ENCODE measurements at places on chromosomes 12 and 14.

GRCh38 chr14:54981698-54982097 lies 45.2 kb downstream of the WDHD1 start:
- DNase-seq = peak; percentile 62

DNA sequence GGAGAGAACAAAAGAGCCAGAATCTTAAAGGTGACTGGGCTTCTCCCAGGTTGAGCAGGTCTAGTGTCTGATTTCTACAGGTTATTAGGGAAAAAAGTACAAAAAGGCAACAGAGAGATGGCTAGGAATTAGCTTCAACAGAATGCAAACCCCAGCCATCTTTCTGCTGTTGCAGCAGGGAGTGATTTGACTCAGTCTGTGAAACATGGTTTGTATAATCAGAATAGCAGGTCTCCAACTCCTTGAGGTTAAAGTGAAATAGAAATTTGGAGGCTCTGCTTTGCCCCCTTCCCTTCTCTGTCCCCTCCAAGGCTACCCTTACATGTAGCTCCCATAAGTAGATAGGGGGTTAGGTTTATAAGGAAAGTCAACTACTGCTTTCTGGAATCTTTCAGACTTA lies 105.8 kb downstream of the AKAP6 start:
- DNase-seq = no peak

GRCh38 chr14:74506411-74506851 lies 12.9 kb downstream of the ISCA2 start:
- no peak for DNase-seq

GRCh38 chr12:2325519-2325918 lies 272.7 kb downstream of the CACNA1C start:
- no peak for DNase-seq

- peak; percentile 81 for DNase-seq
Observed at GRCh38 chr12:71636704-71637115, 26.9 kb downstream of the ZFC3H1 start.

GRCh38 chr12:88448337-88448915 lies 131.8 kb downstream of the KITLG start:
- DNase-seq = no peak

GRCh38 chr12:12091977-12092663 lies 21.4 kb downstream of the BCL2L14 start:
- no peak for DNase-seq

DNA sequence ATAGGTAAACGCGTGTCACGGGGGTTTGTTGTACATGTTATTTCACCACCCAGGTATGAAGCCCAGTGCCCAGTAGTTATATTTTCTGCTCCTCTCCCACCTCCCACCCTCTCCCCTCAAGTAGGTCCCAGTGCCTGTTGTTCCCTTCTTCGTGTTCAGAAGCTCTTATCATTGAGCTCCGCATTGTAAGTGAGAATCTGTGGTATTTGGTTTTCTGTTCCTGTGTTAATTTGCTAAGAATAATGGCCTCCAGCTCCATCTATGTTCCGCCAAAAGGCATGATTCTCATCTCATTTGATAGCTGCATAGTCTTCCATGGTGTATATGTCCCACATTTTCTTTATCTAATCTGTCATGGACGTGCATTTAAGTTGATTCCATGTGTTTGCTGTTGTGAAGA lies 6.9 kb upstream of the GPRC5D start:
- no peak for DNase-seq

DNA sequence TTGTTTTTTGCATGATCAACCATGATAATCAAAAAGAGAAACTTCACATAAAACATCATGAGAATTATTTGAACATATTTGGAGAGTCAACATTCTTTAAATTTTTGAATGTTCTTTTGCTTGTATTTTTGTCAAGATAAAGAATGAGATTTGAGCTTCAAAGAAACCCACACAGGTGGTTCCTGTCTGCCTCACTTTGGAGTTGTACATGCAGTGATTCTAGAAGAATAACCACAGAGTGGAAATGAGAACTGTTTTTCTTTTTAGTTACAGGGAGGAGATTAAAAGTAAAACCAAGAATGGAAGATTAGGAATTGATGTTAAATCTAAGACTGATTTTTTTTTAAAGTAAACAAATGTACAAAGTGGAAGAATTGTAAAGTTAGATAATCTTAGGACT lies 2.3 kb upstream of the ZNF705A start:
- DNase-seq = no peak

GRCh38 chr12:67989184-67989920 lies at the start of gene IFNG-AS1:
TSS of gene IFNG-AS1 (plus strand) at chr12:67989447.
- no peak for DNase-seq

- DNase-seq = no peak
Observed at GRCh38 chr12:103177639-103178255, 220.3 kb downstream of the ASCL1 start.

GRCh38 chr12:89825591-89826449 lies 117.2 kb upstream of the ATP2B1 start:
- no peak for DNase-seq

DNA sequence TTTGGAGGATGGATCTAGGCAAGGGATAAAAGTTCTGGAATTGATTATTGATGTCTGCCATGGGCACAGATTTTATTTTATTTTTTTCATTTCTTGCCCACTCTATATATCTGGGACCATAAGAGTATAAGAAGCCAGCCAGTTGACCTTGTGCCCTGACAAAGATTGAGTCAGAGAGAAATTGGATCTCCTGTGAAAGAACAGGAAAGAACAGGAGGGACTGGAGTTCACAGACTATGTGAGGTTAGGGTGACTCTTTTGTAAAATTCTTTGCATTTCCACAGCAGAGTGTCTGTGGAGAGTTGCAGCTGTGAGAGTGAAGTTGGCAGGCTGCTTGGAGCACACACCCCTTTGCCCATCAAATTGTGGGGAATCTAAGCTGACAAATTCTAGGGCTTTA lies 358.4 kb upstream of the TBX3 start:
- no peak for DNase-seq

- no peak for DNase-seq
Observed at GRCh38 chr12:96241846-96242256, 47.7 kb downstream of the ELK3 start.

DNA sequence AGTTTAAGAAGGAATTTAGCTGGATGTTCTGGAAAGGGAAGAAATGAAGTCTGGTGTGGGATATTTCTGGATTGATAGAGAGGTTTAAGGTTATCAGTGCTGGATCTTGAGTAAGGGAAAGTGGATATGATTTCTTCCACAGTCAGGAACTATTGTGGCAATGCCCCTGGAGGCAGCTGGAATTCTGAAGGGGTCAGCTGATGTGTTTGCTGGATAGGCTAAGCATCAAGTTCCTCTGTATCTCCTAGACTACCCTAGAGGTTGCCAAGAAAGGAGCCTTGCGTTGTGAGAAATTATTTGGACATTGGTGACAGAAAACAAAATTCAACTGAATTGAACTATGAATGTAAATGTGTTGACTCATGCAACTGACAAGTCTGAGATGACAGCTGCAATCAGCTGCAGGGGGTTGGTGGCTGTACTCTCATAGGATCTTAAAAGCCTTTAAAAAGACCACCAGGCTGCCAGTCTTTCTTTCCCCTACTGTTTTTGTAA lies 244.4 kb downstream of the ATXN7L3B start:
- no peak for DNase-seq

- no peak for DNase-seq
Observed at GRCh38 chr12:26746121-26746714, 86.8 kb downstream of the ITPR2 start.

DNA sequence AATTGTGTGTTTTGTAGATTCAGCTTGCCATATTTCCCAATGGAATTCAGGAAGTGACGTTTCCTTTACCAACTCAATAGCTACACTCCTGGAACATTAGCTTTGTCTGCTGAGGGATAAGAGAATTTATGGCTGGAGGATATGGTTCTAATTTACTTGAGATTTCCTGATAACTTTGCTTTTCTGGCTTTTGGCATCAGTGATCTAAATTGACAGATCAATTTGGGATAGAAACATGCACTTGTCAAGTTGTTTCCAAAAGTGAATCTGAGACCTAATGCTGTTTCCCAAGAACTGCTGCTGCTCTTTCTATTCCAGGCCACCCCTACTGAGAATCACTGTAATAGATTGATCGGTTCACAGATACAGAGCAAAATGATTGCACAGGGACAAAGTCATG lies 43.2 kb downstream of the MGAT4C start:
- DNase-seq = no peak

- no peak for DNase-seq
Observed at GRCh38 chr12:124527861-124528561, 39.4 kb downstream of the NCOR2 start.

GRCh38 chr12:91204421-91204820 lies 21.8 kb upstream of the DCN start:
- no peak for DNase-seq

DNA sequence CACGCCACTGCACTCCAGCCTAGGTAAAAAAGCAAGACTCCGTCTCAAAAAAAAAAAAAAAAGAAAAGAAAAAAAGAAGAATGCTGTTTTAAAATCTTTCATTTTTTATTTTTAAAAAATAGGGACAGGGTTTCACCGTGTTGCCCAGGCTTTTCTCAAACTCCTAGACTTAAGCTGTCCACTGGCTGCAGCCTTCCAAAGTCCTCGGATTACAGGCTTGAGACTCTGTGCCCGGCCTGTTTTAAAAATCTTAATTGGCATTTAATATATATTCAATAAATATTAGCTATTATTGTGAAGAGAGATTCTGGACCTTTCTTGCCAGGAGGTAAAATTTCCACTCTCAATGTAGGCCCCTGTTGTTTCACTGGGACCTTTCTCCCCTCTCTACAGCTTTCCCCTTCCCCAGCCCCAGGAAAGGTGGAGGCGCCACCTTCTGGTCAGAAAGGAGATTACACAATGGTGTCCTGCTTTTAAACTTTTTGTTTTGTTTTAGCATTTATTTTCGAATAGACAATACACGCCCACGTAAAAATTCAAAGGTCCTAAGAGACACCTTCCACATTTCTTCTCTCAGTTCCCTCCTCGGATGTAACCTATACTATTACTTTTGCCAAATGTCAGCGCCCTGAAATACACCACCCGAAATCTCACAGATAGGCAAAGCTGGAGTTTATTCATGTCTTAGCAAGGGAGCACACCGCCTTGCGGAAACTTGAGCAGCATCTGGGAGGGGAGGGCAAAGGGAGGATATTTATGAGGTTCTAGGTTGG lies 23.8 kb upstream of the PHC1 start:
- peak; percentile 86 for DNase-seq

DNA sequence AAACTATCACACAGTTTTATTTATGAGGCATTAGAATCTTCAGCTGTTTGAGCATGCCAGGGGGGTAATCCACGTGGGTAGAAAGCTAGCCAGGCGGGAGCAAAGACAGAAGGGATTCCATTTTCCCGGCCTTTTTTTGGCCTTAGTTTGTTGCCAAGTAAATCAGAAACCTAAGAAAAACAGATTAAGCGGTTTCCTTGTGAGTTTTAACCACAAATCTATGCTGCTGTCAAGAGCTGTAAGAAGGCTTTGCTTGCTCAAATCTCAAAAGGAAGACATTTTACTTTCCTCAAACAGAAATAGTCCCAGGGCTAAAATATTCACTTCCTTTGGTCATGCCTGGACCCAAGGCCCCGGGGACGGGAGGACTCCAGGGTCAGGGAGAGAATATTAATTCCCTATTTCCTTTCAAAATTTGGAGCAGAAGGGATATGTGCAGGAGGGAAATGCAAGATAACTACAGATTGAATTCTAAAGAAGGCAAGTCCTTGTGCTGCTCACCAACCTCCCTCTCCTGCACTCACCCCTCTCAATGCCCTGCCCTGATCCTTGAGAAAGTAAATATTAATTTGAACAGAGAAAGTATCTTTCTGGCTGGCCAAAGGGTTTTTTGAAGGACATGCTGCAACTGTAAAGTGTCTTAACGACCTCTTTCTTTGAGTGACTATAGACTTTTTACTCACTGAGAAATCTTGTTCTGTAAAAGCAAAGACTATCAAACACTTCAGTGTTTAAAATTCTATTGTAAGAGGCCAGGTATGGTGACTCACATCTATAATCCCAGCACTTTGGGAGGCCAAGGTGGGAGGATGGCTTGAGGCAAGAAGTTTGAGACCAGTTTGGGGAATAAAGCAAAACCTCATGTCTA lies 75.7 kb downstream of the HSD17B6 start:
- no peak for DNase-seq

DNA sequence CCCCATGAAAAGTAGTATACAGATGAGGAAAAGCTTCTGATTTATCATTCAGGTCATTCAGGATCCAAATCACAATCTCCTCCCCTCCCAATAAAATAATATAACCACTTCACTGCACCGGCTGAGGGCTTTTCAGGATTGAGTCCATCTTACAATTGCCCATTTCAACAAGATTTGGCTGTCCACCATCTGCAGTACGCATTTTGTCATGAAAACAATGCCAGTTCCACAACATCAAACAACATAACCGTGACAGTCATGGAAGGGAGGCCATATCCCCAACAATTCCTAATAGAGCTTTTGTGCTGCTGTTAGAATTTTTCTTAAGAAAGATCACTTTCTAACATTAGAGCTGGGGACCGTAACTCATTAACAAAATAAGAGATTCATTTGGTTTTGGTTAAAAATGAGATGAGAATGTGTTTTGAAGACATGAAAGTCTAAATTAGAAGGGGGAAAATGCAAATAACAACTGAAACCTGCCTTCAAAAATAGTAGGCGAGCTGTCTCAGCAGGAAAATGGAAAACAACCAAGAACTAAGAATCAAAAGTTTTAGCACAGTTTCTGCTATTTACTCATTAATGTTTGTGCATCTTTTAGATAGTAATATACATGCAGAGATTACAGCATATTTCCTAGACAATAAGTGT lies 38.3 kb upstream of the TMTC2 start:
- DNase-seq = no peak

- no peak for DNase-seq
Observed at GRCh38 chr12:78952552-78952929, 88.0 kb downstream of the SYT1 start.

- peak; percentile 27 for DNase-seq
Observed at GRCh38 chr12:76786986-76787385, 23.1 kb downstream of the ZDHHC17 start.

DNA sequence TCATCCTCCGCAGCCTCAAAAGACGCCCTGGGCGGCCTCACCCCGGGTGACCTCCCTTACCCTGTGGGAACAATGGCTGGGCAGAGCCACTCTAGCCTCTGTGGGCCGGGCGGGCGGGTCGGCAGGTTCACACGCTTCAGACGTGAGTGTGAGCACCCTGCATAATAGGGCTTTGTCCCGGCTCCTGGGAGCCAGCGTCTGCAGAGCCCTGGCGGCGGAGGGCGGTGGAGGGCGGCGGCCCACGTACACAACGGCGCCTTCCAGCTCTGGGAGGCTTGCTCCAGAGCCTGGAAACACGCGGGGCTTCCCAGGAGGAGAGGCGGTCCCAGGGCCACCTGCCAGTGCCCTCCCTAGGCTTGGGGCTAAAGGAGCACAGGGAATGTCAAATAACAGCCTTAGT lies 205.6 kb downstream of the BCL11B start:
- no peak for DNase-seq

DNA sequence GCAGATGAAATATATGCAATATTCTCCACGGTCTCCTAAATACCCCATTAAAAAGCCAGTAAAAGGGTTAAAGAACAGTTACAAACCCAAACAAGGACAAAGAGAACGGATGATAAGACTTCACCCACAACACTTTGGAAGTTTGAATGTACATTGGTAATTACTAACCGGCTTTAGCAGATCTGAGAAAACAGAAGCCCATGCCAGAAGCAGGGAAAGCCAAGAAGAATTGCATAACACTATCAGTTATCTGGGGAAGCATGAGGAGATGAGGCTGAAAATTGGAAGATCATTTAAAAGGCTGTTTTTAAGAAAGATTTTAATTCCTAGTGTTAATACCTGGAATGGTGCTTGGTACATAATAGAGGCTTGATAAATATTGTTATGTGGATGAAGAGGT lies 55.6 kb upstream of the MYBPC1 start:
- DNase-seq = no peak

GRCh38 chr14:74502236-74503019 lies 8.9 kb downstream of the ISCA2 start:
- DNase-seq = peak; percentile 60

- no peak for DNase-seq
Observed at GRCh38 chr12:68786929-68787328, 21.0 kb upstream of the MDM2 start.
